CD4-positive, alpha-beta memory T cell (primary cell): ENCODE measurements at places on chromosomes 7 and 10.

GRCh38 chr10:111872591-111872990 lies 311.0 kb downstream of the GPAM start:
- DNase-seq = no peak

DNA sequence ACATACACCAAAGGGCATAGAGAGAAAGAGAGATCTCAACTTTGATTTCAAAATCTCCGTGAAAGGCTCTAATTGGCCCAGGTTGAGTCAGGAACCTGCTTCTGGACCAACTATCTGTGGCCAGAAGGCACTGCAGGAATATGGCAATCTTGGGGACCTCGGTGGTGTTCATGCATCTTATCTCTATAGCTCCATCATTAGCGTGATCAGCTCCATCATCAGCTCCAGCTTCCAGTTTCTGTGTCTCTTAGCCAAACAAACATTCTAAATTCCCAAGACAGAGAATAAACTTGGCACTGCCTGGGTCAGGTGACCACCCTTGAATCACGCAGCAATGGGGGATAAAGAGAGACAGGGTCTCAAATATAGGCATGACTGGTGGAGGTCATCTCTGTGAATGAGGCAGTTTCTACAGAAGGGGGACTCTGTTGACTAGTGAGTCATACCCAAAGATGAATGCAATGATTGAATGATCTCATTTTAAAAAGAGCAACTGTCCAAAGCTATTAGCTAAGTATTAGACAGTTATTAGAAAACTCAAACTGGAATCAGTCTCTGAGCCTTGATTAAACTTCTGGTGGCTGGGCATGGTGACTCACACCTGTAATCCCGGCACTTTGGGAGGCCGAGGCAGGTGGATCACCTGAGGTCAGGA lies 5.4 kb upstream of the NRF1 start:
- DNase-seq = no peak

DNA sequence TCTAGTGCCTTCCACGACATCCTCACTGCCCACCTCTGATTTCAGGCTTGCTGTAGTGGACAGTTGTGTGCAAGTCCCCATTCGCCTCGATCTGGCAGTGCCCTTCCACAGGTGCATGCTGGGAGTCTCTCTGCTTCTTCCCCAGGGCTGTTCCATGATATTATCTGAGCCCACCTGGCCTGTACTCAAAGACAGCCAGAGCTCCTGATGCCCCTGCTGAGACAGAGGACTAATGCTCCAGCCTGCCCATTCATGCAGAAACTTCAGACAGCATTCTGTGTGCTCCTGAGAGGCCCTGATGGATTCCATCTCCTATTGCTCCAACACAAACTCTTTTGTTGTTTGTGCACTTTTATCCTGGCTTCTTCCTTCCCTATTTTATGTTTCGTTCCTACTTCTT lies 164.8 kb upstream of the PRSS58 start:
- no peak for DNase-seq

DNA sequence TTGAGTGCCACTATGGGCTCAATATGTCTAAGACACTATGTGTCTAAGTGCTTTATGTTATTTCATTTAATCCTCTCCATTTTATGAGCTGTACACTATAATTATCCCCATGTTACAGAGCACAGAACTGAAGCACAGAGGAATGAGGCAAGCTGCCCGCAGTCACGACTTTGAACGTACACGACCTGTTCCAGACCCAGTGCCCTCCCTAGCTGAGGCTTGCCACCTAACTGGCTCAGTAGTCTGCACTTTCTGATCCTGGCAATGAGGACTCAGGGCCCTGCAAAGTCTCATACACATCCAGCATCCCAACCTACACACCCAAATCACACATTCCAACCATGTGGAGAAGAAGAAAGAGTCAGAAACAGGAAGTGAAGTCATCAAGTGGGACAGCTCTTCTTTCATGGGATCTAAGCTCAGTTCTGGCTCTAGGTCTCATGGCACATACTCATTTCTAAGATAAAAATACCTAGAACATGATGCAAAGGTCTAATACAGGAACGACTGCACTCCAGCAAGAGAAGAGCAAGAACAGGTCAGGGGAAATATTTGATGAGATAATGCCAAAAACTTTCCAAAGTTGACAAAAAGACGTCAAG lies 42.4 kb upstream of the DDC start:
- DNase-seq = no peak

DNA sequence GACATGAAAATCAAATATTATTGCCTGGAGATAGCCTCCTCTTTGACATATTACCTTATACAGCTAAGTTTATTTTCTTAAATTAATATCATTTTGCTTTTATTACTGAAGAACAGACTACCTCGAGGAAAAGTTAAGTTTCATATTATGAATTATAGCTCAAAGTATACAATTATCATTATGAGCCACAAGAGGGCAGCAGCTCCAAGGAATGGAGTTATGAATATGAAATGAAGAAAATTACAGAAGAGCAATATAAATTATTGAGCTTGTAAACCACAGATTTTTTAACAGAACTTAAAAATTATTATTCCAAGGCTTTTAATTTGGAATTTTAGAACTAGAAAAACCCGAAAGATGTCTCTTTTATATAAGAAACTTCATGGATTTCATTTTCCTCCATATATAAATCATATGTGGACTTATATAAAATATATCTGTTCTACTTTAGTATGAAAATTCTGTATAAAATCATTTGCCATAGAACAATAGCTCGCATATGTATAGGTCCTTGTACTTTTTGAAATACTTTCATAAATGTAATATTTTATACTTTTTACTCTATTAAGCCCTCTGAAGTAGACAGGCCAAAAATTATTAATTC lies 40.1 kb downstream of the IQUB start:
- no peak for DNase-seq
